ENCODE measurements at places on chromosomes 5 and 9. TPM values are rescaled to one million over a fixed set of nuclear protein-coding genes. Genes with fewer than 3 reads are reported as not detected.

GRCh38 chr5:93584596-93585040 lies 1.6 kb downstream of the NR2F1 start:
- no peak for DNase-seq

DNA sequence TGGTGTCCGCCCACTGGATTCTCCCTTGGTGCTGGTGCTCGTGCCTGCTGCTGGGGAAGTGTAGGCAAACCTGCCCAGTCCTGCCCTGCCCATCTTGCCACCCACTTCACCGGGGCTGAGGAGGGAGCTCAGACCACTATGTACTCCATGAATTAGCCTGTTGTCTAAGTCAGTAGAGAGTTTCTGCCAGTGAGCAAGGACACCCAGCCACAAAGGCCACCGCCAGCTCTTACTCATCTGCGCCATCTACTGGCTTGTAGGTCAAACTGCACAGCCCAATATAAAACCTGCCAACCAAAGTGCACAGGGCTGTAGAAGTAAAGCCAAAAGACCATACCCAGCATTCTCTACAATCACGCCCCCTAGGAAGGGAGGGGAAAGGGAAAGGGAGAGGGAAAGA lies 102.3 kb downstream of the GLIS3 start:
- DNase-seq: no peak

The PLAC8L1 gene
- not detected for total RNA-seq

The MYOT gene
- 0.70 TPM for total RNA-seq

The AK8 gene
- 0.59 TPM for total RNA-seq

DNA sequence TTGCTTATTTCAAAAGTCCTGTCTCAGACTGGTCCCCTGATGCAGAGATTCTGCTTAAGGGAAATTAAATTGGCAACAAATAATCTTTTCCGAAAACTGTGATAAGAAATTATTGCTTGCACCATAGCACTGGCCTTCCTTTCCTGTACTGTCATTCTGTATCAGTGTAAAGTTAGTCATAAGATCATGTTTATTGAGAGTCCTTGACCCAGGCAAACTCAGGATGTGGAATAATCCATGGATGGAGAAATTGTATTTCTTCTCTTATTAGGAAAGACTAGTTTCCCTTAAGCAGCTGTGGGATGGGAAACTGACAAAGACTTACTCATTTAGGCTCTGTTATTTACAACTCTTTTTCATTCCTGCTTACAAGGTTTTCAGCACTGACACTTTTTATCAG lies 83.0 kb upstream of the RANBP6 start:
- DNase-seq: no peak

DNA sequence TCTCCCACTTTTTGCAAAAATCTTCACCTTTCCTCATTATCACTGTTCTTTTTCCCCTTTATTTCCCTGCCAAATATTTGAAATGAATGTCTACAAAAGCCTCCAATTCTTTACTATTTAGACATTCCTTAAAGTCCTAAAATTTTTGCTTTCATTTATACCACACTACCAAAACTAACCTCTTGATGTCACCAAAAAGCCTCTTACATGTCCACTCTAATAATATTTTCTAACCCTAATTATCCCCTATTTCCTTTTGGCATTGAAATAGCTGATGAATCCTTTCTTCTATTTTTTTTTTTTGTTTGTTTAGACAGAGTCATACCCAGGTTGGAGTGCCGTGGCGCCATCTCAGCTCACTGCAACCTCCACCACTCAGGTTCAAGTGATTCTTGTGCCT lies 32.3 kb upstream of the NRG2 start:
- no peak for DNase-seq

- DNase-seq: no peak
Measured at GRCh38 chr5:83714810-83715209, 5.8 kb downstream of the HAPLN1 start.

The IL33 gene
- total RNA-seq: 5.0 TPM

GRCh38 chr9:13732290-13732689 lies 452.8 kb upstream of the MPDZ start:
- no peak for DNase-seq

GRCh38 chr5:29002481-29002880 lies 1964.1 kb upstream of the CDH9 start:
- DNase-seq: no peak

DNA sequence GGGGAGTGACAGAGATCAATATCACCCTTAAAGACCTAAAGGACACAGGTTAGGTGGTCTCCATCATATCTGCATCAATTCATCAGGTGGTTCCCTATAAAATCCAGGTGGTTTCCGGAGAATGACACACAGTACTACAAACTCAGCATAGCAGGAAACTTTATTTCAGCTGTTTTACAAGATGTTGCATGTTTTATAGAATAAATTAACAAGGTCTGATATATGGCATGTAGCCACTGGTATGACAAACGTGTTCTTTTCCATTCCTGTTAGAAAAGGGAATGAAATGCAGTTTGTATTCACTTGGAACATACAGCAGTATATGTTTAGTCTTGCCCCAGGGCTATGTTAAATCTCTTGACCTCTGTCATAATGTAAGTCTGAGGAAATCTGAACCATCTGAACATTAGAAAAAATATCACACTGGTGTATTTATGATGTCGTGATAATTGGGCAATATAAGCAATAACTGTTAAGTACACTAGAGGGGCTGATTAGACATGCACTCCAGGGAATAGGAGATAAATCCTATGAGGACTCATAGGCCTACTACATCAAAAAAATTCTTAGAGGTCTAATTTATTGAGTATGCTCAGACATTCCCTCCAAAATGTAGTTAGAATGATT lies 42.2 kb upstream of the TNFSF8 start:
- DNase-seq: no peak

DNA sequence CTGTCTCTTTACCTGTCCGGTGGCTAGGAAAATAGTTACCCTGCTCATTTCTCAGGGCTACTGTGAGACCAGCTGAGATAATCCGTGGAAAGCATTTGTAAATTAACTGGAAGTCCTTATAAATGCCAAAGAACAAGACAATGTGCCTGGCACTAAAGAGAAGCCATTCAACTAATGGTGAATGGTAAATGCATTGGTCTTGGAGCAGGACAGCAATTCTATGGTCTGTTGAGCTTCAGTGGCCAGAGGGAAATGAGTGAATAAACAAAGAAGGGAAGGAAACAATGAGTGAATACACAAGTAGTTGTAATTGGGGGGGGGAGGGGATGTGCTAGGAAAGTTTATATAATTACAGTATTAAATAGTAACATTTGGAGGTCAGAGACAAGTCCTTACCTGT lies 353.6 kb downstream of the SEMA5A start:
- DNase-seq: no peak

The CMBL gene
- total RNA-seq: 7.9 TPM

The PPP2R2B gene
- 6.1 TPM for total RNA-seq

- DNase-seq: no peak
Measured at GRCh38 chr5:54991416-54991815, 6.0 kb upstream of the ESM1 start.

DNA sequence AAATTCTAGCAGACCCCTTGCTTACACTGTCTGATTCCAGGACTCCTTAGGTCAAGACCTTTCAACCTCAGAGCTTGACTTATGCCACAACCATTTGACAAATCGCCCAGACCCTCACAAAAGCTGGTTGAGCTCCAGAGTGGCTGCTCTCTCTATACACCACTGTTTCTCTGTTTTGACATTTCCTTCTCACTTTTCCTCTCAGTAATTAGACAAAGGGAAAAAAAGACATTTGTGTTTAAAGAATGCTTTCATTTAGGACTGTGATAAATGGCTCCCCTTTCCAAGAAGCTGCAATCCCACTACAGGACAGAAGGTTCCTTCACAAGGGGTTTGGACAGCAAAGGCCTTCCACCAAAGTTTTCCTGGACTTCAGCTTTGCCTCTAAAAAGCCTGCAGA lies 601.3 kb downstream of the NR2F1-AS1 start:
- no peak for DNase-seq

DNA sequence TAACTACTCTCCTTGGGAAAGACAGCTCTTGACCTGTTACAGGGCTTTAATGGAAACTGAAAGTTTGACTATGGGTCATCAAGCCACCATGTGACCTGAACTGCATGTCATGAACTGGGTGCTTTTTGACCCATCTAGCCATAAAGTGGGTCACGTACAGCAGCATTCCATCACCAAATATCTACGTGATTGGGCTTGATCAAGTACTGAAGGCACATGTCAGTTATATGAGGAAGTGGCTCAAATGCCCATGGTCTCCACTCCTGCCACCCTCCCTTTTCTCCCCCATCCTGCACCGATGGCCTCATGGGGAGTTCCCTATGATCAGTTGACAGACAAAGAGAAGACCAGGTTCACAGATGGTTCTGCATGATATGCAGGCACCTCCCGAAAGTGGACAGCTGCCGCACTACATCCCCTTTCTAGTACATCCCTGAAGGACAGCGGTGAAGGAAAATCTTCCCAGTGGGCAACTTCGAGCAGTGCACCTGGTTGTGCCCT lies 7.3 kb upstream of the FCN1 start:
- DNase-seq: no peak

The FYB1 gene
- total RNA-seq: 233 TPM

DNA sequence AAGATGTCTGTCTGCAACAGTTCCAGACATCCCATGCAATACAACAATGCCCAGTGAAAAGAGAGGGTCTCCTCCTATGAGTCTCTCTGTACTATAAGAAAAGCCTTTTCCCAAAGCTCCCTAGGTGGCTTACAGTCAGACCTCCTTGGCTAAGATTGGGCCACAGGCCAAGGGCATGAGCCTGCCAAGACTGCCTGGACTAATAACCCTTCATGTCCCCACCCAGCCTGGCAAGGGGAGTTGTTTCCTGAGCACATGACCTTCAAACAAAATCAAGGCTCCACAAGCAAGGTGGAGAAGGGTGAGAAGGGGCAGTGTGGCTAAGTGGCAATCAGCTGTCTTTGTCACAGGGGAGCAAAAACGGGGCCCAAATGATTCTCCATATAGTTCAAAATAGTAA lies 75.6 kb upstream of the ZSWIM6 start:
- DNase-seq: no peak

DNA sequence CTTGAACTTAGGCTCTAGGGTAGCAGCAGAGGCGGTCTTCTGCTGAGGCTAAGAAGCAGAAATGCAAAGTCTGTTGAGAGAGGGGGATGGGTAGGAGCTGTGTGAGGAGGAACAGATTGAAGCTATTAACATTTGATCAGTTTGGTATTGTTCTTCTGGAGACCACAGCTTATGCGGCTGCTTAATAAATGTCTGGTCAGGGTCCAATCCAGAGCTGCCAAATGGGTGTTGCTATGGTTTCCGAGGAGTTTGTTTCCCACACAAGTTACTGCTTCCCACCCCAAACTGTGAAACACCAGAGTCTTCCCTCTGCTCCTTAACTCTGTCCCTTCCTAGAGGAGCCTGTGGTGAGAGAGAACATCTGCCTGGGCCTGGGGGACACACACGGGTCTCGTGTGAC lies 142.2 kb upstream of the KLF4 start:
- no peak for DNase-seq

- peak; percentile 68 for DNase-seq
Measured at GRCh38 chr9:127884427-127884911, 7.0 kb upstream of the AK1 start.

DNA sequence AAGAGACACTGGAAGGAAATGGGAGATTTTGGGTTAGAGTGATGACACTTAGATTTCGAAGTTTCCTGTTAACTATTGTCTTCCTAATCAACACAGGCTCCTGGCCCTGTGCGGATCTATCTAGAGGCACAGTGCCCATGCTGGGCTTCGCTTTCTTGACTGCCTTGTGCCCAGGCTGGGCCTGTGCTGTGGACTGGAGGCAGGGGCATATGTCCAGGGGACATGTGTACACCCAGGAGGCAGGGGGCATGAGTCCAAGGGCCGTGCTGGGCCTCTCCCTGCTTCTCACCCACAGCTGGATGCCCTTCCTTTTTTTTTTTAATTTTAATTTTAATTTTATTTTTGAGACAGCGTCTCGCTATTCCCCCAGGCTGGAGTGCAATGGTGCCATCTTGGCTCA lies 37.6 kb downstream of the EHMT1 start:
- peak; percentile 38 for DNase-seq

The RBM27 gene
- 17.1 TPM for total RNA-seq

- no peak for DNase-seq
Measured at GRCh38 chr9:112006361-112007020, 109.9 kb downstream of the UGCG start.

The GRXCR2 gene
- not detected for total RNA-seq

- DNase-seq: peak; percentile 78
Measured at GRCh38 chr5:138952962-138953361, 77.8 kb upstream of the LRRTM2 start.

The ALDH7A1 gene
- 14.0 TPM for total RNA-seq

The SHLD3 gene
- 5.6 TPM for total RNA-seq

The CTXN3 gene
- not detected for total RNA-seq

DNA sequence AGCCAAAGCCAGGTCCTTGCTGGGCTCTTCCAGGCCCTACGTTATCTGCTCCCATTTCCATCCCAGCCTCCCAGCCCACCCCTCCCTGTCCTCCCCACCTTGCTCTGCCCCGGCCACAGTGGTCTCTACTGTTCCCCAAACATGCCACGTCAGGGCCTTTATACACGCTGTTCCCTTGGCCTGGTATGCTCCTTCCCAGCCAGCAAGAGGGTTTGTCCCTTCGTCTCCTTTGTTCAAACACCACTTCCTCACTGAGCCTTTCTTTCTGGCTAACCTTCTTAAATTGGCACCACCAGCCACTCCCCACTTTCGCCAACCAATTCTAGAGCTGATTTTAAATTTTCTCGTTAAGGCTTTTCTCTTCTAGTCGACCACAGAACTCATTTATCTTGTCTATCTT lies 9.8 kb downstream of the SH2D3C start:
- no peak for DNase-seq

DNA sequence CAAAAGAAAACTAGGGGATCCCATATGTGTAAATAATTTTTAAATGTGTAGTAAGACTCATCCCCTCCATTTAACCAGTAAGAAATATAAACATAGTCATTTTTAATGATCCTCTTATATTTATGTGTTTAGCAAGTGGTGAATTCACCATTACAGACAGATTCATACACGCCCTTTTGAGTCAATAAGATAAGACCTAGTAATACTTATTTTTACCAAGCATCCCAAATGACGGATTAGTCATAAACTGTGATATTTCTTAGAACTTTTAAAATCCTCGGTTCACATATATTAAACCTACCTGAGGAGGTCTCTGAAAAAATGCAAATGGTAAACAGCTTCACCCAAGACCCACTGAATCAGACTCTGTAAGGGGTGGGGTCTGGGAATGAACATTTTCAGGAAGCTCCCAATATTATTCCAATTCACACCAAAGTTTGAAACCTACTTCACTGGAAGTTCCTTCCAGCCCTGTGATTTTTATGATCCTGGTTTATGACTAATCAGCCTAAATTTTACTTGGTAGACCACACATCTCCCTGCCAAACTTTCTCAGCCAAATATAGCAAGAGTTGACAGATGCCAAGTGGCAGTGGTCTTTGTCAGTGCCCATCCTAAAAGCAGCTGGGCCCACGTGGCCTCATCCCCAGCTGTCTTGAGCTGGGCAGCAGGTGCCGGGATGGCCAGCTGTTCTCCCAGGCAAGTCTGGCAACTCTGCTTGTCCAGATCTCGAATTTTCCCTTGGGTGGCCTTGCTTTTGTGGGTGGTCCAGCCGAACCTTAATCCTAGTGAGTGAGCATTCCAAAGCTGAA lies 559.0 kb upstream of the RGMB start:
- DNase-seq: no peak
